ENCODE measurements at places on chromosomes 7 and 10.
A peak's percentile ranks its signal among the peaks of the same experiment; 100 is the strongest.

- peak; percentile 66 for DNase-seq
Observed at GRCh38 chr7:38368191-38368605, 94.8 kb upstream of the TARP start.

GRCh38 chr10:68877482-68878110 lies 23.5 kb upstream of the DDX50 start:
- no peak for DNase-seq

GRCh38 chr7:44955733-44956132 lies 23.1 kb downstream of the MYO1G start:
- no peak for DNase-seq

GRCh38 chr7:150570556-150571465 lies 3.6 kb downstream of the GIMAP4 start:
- DNase-seq: no peak

DNA sequence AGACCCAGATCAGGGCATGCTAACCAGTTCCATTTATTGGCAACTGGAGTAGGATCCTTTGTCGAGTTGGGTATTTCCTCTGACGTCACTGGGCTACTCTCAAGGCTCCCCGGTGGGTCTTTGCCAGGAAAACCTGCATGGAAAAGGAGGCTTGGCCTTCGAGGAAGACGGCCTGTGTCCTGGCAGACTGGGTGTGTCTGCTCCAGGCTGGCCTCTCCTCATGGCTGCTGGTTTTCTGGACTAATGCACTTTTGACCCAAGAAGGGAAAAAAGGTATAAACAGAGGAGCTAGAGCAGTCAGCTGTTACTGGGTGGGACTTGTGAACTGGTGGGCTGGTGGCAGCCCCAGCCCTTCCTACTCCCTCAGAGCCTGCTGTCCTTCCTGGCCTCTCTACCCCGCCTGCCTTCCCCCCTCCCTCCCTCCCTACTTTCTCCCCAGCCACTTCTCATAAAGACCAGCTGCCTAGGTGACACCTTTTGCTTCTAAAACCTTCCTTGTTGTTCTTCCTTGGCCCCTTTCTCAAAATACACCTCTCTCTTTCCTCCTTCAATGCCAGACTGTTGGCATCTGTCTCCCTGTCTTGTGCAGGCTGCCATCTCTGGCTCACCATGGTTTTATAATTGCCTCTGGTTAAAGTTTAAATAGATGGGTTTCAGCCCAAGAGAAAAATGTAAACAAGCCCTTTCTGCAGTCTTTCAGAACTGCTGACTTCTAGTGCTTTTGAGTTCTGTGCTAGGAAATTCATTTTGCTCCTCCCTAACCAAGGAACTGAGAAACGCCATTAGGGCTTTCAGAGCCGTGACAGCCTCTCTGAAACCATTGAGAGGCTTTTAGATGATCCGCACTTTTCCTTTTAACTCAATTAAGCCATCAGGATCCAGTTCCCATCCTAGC lies 101.8 kb upstream of the MKLN1 start:
- DNase-seq: no peak

DNA sequence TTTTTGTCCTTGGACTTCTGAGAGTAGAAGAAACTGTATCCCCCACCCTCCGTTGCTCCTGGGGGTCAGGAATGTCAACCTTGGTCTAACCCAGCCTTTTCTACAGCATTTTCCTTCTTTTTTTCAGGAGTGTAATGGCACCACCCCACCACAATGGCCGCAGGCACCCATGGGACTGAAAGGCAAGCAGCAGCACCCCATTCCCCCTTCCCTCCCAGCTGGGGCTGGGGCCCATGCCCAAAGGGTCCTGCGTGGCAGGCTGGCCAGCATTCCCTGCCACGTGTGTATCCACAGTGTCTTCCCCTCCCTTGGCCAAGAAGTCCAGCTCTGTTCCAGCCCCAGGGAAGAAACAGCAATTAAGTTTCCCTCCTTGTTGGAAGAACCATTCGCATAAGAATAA lies 106.9 kb downstream of the ZPBP start:
- DNase-seq: no peak

- no peak for DNase-seq
Observed at GRCh38 chr10:60461688-60462087, 72.0 kb upstream of the ANK3 start.

GRCh38 chr7:102300643-102301221 lies 14.1 kb downstream of the SH2B2 start:
- no peak for DNase-seq

DNA sequence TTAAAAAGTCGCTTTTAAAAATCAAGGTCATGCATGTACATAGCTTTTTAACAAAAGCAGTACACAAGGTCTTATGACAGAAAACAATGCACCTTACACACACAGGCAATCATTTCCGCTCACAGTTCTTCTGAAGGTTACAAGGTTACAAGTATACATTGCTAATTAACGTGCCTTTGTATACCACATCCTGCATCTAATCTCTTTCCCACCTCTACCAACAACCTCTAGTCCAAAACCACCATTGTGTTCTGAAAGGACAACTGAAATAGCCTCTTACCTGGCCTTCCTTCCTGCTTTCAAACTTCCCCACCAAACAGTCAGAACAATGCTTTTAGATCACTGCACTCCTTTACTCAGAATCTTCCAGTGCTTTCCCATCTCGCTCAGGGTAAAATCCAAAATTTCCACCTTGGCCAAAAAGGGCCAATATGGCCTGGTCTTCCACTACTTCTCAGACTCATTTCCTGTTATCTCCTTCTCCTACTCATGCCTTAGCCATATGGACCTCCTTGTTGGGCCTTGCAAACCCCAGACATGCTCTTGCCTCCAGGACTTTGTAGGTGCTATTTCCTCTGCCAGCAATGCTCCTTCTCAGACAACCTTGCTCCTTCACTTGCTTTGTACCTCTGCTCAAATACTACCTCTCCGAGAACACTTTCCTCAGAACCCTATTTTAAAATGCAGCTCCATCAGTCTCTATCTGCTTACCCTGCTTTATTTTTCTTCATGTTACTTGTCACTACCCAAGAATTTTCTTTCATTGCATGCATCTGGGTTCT lies 205.4 kb downstream of the DNAJC1 start:
- peak; percentile 17 for DNase-seq

DNA sequence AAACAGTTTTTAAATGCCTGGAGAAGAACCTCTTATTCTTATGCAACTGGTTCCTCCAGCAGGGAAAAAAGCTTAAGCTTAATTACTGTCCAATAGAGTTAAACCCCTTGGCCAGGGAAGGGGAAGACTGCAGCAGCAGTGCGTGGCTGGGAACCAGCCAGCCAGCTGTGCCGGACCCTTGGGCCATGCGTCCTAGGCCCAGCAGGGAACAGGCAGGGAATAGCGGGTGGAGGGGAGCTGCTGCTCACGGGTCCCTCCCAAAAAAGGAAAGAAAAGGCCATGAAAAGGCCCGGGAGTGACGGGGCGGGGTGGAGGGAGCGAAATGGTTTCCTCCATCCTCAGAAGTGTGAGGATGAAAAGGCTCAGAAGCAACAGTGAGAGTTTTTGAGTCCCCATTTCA lies 35.2 kb upstream of the HECW1 start:
- no peak for DNase-seq

- peak; percentile 60 for DNase-seq
Observed at GRCh38 chr10:8365935-8366911, 311.7 kb downstream of the GATA3 start.

DNA sequence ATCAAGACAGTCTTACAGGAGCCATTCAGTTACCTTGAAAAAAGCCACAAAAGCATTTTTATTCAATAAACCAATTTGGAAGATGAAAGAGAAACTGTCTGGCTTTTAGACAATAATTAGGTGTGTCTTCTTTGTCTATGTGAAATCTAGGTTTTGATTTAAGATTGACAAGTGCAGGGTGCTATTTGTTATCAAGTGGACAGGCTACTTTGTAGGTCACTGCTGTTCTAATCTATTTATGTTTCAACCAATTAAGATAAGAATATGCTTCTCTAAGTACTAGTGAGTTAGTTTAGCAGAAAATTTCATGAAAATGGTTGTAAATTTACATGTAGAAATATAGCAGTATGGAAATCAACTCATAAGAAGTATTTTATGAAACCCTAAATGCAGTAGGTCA lies 177.5 kb downstream of the CACNA2D1 start:
- DNase-seq: no peak

DNA sequence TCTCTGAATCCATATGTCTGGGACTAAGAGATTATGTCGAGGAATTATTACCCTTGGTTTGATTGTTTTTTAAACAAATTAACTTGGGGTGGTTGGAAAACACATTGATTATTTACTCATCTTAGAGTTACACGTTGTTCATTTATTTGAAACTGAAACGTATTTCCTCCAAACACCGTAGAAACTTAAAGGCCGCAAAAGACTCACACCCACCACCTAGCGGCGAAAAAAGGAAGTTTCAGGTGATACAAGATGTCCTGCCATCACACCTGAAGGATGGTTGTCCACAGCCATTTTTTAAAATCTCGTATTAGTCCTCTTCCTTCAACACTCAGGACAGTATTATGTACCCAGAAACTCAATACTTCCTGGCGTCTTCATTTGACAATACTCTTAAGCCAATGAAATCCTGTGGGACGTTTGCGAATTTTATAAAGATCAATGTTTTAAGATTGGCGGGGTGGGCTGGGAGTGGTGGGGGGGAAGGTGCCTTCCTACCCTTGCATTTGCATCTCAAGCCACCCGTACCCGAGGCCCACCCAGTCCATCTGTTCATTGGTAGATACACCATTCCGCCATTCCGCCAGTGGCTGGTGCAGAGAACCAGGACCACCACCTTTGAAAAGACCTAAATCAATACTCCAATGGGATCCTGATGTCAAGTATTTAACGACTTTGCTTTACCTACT lies 1.4 kb upstream of the LCOR start:
- DNase-seq: peak; percentile 82

DNA sequence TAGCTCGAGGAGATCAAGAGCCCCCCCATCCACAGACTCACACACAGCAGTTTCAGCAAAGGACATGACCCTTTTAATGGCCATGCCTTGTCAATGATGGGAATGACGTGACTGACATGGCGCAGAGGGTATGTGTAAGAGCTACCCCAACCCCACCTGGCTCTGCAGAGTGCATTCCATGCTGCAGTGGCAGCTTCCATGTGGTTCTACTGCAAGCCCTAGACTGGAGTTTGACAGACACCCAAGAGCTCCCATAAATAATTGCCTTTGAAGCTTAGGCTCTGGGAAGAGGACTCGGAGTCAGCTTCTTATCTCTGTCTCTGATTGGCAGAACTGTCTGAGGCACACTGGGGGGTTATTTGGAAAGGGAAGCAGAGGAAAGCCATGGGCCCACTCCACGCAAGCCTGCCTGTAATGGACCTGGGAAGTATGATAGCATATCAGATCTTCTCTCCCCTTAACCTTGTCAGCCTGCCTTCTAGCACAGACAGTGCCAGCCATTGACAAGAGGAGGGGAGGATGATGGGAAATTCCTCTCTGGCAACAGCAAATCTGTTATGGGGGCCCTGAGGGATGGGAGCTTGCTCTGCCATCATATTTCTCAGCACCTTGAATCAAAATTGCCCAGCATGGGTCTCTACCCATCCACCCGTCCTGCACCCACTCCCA lies 478.5 kb upstream of the PODXL start:
- DNase-seq: no peak

DNA sequence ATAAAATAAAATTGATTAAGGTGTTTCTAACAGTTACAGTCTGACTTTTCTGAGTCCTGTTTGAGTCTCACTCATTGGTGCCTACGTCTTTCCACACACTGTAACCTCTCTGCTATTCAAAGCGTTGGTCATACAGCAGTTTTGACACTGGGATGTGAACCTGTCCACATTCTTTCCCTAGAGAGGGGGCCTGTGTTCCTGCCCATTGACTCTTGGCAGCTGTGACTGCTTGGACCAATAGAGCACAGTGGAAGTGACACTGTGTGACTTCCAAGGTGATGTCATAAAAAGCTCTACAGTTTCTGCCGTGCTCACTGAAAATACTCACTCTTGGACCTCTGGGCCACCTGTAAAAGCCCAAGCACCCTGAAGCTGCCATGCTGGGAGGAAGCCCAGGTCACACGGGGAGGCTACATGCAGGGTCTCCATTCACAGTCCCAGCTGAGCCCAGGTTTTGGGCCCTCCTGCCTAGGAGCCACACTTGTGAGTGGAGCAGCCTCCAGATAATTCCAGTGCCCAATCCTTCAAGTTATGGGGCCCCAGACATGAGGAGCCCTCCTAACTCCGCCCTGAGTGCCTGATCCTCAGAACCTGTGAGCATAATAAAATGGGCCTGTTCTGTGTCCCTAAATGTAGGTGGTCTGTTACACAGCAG lies 704 bp upstream of the ANTXRL start:
- DNase-seq: no peak

DNA sequence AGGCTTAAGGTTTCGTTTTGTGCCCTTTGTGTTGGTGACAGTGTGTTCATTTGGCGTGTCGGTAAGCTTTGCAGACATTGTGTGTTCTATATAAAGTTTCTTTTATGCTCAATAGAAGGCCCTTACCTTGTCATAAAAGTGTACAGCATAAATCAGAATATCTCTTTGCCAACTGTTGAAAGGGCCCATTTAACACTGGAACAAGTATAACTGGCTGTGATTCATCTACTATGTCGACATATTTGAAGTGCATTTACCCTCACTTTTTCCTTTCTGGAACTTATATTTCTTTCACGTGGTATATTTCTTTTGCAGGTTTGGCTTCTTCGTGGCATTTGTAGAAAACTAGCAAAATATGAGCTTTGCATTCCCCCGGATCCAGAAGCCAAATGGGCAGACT lies 32.7 kb downstream of the EEPD1 start:
- no peak for DNase-seq

GRCh38 chr10:85791818-85792532 lies 574.6 kb downstream of the GRID1 start:
- DNase-seq: no peak

- DNase-seq: no peak
Observed at GRCh38 chr10:44028384-44029137, 356.3 kb downstream of the CXCL12 start.

DNA sequence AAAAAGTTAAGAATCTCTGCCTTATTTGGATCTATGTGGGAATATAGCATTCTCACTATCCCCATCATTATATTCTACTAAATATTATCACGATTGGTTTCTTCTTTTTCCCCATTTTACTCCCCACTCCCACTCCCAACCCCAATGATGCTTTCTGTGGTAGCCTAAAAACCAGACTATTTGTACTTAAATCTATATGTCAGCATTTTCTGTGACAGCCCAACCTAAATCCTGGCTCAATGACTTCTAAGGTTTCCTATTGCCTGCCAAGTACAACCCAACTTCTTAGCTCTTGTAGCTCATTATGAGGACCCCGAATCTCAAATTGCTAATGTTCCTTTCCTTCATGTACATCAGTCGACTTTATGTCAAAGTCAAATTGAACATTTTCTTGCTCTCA lies 598.6 kb downstream of the XPNPEP1 start:
- DNase-seq: no peak

DNA sequence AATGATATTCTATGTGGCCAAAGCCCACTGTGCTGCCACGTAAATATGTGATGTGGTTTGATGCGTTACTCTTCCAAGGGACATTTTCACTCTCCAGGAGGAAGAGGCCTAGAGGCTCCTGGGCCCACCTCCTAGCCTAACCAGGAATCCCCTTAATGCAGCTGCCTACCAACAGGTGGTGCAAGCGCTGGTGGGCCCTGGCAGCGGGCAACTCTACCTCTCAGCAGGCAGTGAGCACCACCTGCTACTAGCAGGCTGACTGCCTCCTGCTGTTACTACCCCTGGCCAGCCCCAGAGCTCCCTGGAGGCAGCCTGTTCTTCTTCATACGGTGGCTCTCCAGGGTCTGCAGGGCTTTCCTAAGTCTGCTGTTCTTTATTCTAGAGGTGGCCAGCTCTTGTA lies 62.8 kb downstream of the CDH23 start:
- DNase-seq: no peak
